ENCODE measurements at places on chromosomes 7 and 10. TPM values are rescaled to one million over a fixed set of nuclear protein-coding genes. Genes with fewer than 3 reads are reported as not detected.

Gene CNOT4
- 50.2 TPM for total RNA-seq

Gene FEZF1
- total RNA-seq = not detected

Gene CPA4
- total RNA-seq = not detected

Gene ASZ1
- total RNA-seq = not detected

- H3K27me3 ChIP-seq = no peaks in the 10 kb centered on the region
- no peak overlapping the region for H3K4me3 ChIP-seq
These were observed 46.9 kb downstream of the ZNRF2 start for GRCh38 chr7:30331338-30331737.

DNA sequence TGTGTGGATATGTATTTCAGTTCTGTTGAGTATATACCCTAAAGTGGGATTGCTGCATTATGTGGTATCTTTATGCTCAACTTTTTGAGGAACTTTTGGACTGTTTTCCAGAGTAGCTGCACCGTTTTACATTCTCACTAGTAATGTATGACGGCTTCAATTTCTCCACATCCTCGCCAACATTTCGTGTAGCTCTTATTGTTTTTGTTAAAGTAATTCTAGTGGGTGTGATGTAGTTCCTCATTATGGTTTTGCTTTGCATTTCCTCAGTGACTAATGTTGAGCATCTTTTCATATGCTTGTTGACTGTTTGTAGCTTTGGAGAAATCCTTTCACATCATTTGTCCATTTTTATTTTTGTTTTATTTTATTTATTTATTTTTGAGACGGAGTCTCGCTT, 4.5 kb downstream of the STMP1 start:
- no peak overlapping the region for H3K4me3 ChIP-seq
- H3K27me3 ChIP-seq = no peaks in the 10 kb centered on the region
- peaks cover 66% of the 10 kb centered on the region for H3K4me1 ChIP-seq

DNA sequence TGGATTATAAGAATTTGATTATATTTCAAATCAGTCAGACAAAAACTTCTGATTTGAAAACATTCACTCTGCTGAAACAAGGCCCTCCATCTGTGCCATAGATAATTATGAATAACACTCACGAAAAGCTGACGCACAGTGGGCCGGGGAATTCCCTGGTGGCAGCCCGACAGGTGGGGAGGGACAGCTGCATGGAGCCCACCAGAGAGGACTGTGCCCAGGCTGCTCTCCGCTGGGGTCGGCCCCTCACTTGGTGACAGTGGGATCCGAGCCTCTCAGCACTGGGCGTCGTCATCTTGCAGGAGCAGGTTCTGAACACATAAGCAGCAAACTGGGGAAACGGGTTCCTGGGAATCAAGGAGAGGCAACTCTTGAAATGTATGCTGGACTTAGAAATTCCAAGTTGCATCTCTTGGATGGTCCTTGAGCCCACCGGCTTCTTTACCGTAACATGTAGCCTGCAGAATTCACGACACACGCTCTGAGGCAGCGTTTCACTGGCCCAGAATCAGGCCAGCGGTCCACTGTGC, 41.4 kb downstream of the AFAP1L2 start:
- H3K36me3 ChIP-seq = no peaks in the 10 kb centered on the region
- peaks cover 7% of the 10 kb centered on the region for H3K4me1 ChIP-seq
- H3K4me3 ChIP-seq = no peak overlapping the region
- no peaks in the 10 kb centered on the region for H3K27me3 ChIP-seq

DNA sequence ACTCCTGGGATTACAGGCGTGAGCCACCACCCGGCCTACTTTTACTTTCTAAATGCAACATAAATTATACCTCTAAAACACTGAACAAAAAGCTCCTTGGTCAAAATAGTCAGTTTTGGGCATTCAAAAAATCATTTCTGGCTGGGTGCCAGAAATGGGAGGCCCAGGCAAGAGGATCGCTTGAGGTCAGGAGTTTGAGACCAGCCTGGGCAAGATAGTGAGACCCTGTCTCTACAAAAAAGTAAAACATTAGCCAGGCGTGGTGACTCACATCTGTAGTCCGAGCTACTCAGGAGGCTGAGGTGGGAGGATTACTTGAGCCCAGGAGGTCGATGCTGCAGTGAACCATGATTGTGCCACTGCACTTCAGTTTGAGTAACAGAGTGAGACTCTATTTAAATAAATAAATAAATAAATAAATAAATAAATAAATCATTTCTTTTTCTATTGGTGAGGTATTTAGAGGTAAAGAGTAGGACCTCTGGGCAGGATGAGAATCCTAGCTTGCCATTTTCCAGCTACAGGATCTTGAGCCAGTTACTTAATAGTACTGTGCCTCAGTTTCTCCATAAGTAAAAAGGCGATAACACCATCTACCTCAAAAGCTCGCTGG, 87.6 kb downstream of the SKIDA1 start:
- H3K36me3 ChIP-seq = no peaks in the 10 kb centered on the region
- no peak overlapping the region for H3K4me3 ChIP-seq
- H3K27me3 ChIP-seq = no peaks in the 10 kb centered on the region
- no peak for DNase-seq
- no peak overlapping the region for H3K27ac ChIP-seq
- no peaks in the 10 kb centered on the region for H3K4me1 ChIP-seq

DNA sequence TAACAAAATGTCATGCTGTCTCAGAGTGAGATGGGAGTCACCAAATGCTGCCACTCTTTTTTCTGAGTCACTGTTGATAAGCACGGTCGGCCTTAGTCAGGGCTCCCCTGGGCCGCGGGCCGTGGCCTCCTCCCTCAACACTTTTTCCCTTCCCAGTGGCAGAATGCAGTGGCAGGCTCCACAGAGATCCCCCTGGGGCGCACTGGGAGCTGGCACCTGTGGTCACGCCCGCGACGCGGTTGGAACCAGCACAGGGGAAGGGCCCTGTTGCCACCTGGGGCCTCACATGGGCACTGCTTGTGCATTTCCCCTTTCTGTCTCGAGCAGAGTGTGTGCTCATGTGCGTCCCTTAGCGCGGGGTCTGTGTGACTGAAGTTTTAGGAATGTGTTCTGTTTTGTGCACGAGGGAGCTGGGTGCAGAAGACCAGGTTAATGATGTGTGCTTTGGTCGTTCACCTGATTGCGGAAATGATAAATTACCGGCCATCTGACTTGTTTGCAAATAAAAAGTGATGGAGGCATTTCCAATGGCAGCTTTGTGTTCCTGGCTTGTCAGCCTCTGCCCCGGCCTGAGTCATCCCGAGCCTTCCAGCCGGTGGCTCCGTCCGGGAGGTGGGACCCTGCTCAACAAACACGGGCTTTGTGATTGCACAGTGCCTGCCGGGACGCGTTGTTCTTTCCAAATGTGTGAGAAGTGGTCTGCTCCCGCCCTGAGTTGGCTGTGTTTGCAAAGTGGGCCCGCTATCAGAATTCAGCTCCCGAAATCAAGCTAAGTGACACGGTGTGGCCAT, 100.7 kb downstream of the NKX6-2 start:
- H3K4me1 ChIP-seq = peaks cover 19% of the 10 kb centered on the region
- no peak overlapping the region for H3K4me3 ChIP-seq
- H3K27me3 ChIP-seq = no peaks in the 10 kb centered on the region
- DNase-seq = peak; percentile 90

GRCh38 chr10:78552261-78552811, 516.4 kb upstream of the ZMIZ1 start:
- H3K27ac ChIP-seq = peak overlapping the region; percentile 47
- no peaks in the 10 kb centered on the region for H3K27me3 ChIP-seq

- DNase-seq = peak; percentile 73
- no peaks in the 10 kb centered on the region for H3K27me3 ChIP-seq
- peak overlapping the region; percentile 15 for H3K27ac ChIP-seq
- H3K4me1 ChIP-seq = peaks cover under 1% of the 10 kb centered on the region
These were observed 178.6 kb upstream of the INHBA start for GRCh38 chr7:41881331-41882130.

- H3K36me3 ChIP-seq = no peaks in the 10 kb centered on the region
- H3K4me3 ChIP-seq = no peak overlapping the region
- no peak for DNase-seq
- H3K27ac ChIP-seq = no peak overlapping the region
- H3K4me1 ChIP-seq = no peaks in the 10 kb centered on the region
- no peaks in the 10 kb centered on the region for H3K27me3 ChIP-seq
These were observed 216.7 kb upstream of the PHF14 start for GRCh38 chr7:10756981-10757380.

Measured in stomach (tissue), 19 donors.